Effector memory CD8-positive, alpha-beta T cell (primary cell): ENCODE measurements at places on chromosomes 11 and 22.

DNA sequence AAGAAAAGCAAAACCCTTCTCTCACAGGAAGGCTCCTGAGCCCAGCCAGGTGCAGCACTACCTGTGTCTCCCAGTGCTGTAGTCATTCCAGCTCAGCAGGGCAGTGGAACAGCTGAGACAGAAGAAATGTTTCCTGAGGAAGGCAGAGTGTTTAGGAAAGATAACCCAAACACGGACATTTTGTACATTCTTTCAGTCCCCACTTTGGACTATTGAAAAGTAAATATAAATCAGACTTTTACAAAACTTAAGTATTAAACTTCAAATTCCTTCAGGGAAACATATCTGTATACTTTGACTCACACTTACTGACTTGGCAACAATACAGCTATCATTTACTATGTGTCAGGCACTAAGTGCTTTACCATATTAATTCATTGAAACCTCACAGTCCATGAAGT lies 40.4 kb downstream of the RRAS2 start:
- H3K4me1 ChIP-seq, result peaks cover 68% of the 10 kb centered on the region
- DNase-seq, result no peak
- no peak overlapping the region for H3K27ac ChIP-seq

GRCh38 chr11:78015878-78016277 lies 7.2 kb downstream of the KCTD14 start:
- no peaks in the 10 kb centered on the region for H3K36me3 ChIP-seq
- no peak overlapping the region for H3K4me3 ChIP-seq
- no peak for DNase-seq
- no peaks in the 10 kb centered on the region for H3K27me3 ChIP-seq
- no peaks in the 10 kb centered on the region for H3K4me1 ChIP-seq

DNA sequence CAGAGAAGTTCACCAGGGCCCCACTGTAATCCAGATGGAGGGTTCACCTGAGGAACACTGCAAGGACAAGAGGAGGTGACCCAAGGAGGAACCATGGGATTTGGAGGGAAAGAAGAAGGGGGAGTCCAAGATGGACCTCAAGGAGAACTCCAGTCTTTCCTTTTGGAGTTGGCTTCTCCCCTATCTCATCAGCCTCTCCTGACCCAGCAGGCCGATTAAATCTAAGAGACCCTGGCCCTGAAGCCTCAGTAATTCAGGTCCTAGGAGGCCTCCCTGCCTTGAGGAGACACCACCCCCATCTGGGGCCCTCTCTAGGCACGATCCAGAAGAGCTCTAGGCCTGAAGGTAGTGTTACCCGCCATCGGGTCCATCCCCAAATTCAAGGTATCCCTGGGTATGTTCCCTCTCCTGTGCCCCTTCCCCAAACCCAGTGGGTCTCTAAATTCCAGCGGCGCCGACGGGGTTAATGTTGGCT lies 15.1 kb upstream of the DGKZ start:
- peak overlapping the region; percentile 29 for H3K4me3 ChIP-seq
- DNase-seq, result no peak
- peaks cover 52% of the 10 kb centered on the region for H3K27me3 ChIP-seq
- peaks cover 25% of the 10 kb centered on the region for H3K4me1 ChIP-seq
- no peaks in the 10 kb centered on the region for H3K36me3 ChIP-seq

DNA sequence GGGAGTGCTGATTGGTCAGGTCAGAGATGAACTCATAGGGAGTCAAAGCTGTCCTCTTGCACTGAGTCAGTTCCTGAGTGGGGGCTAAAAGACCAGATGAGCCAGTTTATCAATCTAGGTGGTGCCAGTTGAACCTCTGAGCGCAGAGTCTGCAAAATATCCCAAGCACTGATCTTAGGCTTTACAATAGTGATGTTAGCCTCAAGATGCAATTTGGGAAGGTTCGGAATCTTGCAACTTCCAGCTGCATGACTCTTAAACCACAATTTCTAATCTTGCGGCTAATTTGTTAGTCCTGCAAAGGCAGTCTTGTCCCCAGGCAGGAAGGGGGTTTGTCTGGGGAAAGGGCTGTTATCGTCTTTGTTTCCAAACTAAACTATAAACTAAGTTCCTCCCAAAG lies 92.3 kb upstream of the PARVA start:
- DNase-seq, result no peak
- H3K27me3 ChIP-seq, result no peaks in the 10 kb centered on the region
- H3K36me3 ChIP-seq, result peaks cover 3% of the 10 kb centered on the region
- peaks cover 6% of the 10 kb centered on the region for H3K4me1 ChIP-seq
